ENCODE measurements at places on chromosomes 4 and X. TPM values are rescaled to one million over a fixed set of nuclear protein-coding genes. Genes with fewer than 3 reads are reported as not detected.

TMPRSS11F gene
- total RNA-seq: not detected

DNA sequence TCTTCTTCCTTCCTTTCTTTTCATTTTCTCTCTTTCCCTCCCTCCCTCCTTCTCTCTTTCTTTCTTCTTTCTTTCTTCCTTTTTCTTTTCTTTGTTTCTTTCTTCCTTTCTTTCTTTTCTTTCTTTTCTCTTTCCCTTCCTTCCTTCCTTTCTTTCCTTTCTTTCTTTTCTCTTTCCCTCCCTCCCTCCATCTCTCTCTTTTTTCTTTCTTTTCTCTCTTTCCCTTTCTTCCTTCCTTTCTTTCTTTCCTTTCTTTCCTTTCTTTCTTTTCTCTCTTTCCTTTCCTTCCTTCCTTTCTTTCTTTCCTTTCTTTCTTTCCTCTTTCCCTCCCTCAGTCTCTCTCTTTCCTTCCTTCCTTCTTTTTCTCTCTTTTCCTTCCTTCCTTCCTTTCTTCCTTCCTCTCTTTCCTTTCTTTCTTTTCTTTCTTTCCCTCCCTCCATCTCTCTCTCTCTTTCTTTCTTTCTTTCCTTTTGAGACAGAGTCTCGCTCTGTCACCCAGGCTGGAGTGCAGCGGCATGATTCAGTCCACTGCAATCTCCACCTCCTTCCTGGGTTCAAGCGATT is 44.4 kb downstream of the CRLF2 start:
- H3K36me3 ChIP-seq: no peaks in the 10 kb centered on the region
- no peak overlapping the region for H3K27ac ChIP-seq
- H3K4me3 ChIP-seq: no peak overlapping the region
- H3K27me3 ChIP-seq: no peaks in the 10 kb centered on the region
- H3K4me1 ChIP-seq: peaks cover 3% of the 10 kb centered on the region

DNA sequence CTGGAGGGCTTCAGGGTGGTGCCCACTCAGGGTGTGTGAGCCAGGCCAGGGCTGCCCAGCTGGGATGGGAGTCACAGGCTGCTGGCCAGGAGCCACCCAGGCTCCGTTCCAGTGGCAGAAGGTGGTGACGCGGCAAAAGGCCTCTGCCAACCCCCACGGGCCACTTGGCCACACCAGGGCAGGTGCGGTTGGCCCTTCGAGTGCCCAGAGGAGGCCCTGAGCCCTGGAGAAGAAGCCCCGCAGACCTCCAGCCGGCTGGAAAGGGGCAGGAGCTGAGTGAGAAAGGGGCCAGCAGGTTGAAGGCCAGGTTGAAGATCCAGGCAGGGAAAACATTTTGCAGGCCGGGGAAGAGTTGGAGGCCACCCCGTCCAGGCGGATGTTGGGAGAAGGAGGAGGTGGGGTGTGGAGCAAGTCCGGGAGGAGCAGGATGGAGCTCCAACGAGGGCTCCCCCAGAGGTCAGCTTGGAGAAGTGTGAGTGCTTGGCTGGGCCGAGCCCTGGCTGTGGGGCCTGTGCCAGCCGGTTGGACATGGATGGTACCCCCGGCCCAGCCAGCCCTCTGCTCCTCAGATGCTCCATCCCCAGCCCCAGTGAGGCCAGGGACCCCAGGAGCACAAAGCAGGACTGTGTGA is 2.8 kb upstream of the CPLX1 start:
- DNase-seq: no peak
- no peaks in the 10 kb centered on the region for H3K36me3 ChIP-seq
- no peak overlapping the region for H3K27ac ChIP-seq
- no peak overlapping the region for H3K4me3 ChIP-seq

QDPR gene
- total RNA-seq: 33.6 TPM

Measured in H1 (cell line).